ENCODE measurements at places on chromosomes 2 and 18.
A peak's percentile ranks its signal among the peaks of the same experiment; 100 is the strongest.

DNA sequence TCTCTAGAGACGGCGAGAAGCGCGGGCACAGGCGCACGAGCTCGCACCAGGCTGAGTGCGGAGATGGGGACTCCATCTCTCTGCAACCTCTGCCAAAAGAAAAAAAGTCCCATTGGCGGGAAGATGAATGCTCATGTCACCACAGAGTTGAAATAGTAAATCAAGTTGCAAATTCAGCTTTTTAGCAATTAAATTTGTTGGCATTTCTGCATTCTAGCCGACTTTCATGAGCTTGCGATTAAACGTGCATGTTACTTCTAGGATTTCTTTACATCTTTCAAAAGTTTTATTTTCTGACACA, 588 bp downstream of the CHAC2 start:
- DNase-seq: no peak

DNA sequence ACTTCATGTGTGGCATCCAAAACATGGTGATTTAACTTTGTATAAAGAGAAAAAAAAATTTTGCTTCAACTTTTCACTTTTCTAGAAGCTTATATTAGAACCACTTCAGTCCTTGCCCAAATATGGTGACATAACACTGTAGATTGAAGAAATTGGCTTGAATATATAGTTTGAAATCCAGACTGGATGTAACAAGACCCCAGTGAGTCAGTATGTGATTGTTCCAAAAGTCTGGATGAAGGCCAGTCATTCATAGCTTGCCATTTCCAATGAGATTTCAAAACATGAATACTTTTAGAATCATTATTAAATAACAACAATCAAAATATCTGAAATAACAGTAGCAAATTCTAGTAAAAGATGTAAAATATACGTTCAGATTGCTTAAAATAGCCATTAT, 104.8 kb upstream of the FN1 start:
- no peak for DNase-seq

GRCh38 chr18:57776354-57776753, 26.8 kb downstream of the ATP8B1 start:
- DNase-seq: no peak

DNA sequence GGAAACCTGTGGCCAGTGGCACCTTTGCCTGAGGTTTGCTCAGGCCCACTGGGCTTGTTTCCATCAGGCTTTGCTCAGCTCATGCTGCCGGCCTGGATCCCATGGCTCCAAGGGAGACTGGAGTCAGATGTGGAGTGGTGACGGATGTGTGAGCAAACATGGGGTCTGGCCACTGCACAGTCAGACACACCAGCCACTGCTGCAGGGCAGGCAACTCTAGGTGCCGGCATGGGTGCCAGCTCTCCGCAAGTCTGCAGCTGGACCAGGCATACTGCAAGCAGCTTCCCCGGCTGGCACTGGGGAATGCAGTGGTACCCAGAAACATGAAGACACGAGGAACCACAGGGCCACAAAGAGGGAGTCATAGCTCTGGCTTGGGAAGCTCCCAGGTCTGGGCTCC, 37.4 kb downstream of the TDRD15 start:
- DNase-seq: no peak

DNA sequence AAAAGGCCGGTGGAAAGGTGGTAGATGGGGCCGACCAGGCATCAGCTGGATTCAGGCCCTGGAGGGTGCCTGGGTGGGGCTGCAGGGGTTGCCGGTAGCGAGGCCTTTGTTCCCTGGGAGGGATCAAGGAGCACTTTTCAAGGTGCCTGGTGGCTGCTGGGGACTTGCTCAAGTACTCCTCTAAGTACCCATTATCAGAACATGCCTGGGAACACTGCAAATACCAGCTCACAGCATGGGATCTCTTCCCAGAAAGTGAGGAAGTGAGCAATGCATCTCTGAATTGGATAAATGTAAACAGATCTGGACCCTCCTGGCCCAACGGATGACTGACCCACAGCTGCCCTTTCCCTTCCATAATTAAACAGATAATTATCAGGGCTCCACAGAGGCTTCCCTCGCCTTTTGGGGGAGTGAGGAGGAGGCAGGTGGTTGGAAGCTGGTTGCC, 210.5 kb downstream of the SH3RF3 start:
- DNase-seq: no peak

GRCh38 chr2:164542581-164543021, 78.7 kb downstream of the GRB14 start:
- no peak for DNase-seq

- DNase-seq: no peak
Measured at GRCh38 chr2:200329798-200330197, 23.3 kb downstream of the SPATS2L start.

- DNase-seq: no peak
Measured at GRCh38 chr2:162608901-162609300, 229.7 kb downstream of the KCNH7 start.

GRCh38 chr18:35810520-35810919, 162.0 kb upstream of the RMP24 start:
- no peak for DNase-seq

DNA sequence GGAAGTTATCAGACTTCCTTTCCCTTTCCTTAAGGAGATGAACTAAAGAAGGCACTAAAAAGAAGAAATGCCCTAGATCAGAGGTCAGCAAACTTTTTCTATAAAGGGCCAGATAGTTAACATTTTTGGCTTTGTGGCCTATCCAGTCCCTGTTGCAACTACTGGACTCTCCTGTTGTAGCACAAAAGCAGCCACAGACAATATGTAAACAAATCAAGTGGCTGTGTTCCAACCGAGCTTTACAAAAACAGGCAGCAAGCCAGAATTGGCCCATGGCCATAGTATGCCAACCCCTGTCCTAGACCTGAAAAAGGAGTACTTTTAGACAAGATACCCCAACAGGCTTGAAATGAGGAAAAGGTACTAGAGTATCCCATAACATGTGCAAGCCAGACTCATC, 10.9 kb downstream of the NHEJ1 start:
- DNase-seq: peak; percentile 24

- DNase-seq: peak; percentile 37
Measured at GRCh38 chr2:8633735-8634313, 48.0 kb upstream of the ID2 start.

- no peak for DNase-seq
Measured at GRCh38 chr2:140117386-140117785, 1337.2 kb upstream of the NXPH2 start.

- DNase-seq: no peak
Measured at GRCh38 chr18:45379903-45380302, 235.4 kb upstream of the SLC14A2 start.

DNA sequence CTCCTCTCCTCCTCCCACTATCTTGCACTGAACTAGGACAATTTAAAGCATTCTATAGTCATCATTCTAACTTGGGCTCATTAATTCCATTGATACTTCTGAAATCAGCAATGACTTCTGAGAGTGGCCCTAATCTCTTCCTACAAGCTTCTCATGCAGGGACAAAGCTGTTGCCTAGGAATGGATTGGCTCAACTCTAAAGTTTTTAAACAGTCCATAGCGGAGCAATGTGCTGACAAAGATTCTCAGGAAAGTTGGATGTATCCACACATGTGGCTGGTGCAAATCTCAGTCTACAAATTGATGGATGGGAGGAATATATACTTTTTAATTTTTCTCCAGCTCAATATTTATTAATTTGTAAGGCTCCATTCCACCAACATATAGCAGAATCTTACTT, 388.9 kb downstream of the SETBP1 start:
- no peak for DNase-seq

- DNase-seq: no peak
Measured at GRCh38 chr2:137206069-137206468, 440.7 kb downstream of the THSD7B start.

DNA sequence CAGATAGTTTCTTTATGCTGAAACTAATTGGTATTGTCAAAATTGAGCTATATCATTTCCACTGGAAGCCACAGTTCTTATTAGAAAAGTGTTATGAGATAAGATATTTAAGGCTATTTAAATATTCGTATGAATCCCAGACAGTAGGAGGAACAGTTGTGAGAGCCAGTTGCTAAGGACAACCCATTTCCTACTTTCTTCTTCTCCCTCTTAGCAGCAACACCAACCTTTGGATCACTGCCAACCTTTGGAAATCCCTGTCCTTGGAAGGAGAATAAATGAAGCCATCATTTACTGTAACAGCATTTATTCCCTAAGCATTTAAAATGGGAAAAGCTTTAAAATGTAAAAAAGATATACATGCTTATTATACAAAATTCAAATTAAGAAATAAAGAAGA, 85.8 kb downstream of the PLCL1 start:
- no peak for DNase-seq

Data from mucosa of descending colon (tissue), 3 donors.